NCI-H446 (cell line): ENCODE measurements at places on chromosomes 1 and 21.

- peak; percentile 41 for DNase-seq
These were observed 158.8 kb downstream of the TOMM20 start for GRCh38 chr1:234969581-234970400.

DNA sequence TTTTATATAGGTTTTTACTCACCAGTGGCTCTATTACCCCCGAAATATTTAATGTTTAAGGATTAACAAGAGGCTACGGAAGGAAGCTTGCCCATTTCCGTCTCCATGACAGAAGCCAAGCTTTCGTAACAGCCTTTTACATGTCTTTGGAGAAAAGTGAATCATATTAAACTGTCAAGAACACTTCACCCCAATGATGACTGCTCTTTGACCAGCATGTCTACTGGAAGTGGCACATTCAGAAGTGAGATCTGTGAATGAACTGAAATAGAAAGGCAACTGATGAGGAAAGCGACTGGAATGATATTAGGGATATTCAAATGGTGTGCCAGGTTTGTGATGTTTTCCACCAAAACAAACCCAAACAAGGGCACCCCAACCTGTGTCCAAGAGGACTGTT is 8.5 kb upstream of the PRDM15 start:
- no peak for DNase-seq

GRCh38 chr1:67618285-67619018 is 66.5 kb upstream of the GADD45A start:
- no peak for DNase-seq

- no peak for DNase-seq
These were observed 640.5 kb downstream of the PLPP3 start for GRCh38 chr1:55938861-55939260.

- no peak for DNase-seq
These were observed 69.0 kb upstream of the KAZN start for GRCh38 chr1:14529475-14529874.

GRCh38 chr1:186739515-186739914 is 59.3 kb upstream of the PTGS2 start:
- no peak for DNase-seq

DNA sequence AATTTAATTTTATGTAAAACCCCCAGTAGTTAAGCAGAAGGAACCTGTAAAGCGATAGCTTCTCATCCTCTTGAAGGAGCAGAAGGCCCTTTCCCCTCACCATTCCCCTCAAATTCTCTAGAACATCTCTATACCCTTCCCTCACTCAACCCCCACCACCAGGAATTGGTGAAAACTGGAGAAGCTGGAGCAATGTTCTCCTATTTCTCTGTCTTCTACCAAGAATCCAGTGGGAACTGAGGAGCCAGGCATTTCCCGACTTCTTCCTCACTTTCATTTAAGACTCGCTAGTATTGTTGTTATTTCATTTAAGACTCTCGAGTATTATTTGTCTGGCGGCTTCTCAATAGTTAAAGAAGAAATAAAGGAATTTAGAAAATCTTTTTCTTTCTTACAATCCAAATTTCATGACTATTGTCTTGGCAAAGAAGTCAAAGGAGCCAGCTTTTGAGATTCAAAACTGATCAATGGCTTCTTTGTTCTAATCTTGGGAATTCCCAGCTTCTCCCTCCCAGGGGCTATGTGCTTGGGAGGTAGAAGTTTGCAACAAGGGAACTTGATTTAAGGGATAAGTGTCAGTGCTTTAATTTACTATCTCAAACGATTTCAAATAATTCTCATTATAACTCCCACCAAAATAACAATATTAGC is 253.3 kb upstream of the ADGRL2 start:
- DNase-seq = no peak

DNA sequence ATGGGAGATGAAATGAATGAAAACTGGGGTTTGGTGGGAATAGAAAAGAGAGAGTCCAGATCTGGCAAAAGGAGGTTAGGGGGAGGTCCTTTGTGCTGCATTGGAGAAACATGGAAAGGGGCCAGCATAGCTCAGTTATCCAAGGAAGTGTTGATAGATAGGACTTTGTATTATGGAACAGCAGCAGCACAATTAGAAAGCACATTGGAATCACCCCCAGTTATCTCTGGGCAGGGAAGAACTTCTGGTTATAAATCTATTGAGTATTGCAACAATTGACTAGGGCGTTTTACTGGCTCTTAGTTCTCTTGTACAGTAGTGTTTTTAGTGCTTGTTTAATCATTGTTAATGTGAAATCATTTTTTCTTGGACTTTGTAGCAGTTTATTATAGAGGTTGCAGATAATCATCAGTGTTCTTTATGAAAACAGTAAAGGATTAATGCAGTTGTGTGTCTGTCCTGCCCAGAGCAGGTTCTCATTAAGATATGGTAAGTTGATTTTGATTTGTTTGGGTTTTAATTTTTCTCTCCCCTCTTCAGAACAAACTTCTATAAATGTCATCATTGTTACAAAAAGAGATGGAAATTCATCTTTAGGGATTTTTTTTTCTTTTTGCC is 76.6 kb downstream of the NR5A2 start:
- no peak for DNase-seq

DNA sequence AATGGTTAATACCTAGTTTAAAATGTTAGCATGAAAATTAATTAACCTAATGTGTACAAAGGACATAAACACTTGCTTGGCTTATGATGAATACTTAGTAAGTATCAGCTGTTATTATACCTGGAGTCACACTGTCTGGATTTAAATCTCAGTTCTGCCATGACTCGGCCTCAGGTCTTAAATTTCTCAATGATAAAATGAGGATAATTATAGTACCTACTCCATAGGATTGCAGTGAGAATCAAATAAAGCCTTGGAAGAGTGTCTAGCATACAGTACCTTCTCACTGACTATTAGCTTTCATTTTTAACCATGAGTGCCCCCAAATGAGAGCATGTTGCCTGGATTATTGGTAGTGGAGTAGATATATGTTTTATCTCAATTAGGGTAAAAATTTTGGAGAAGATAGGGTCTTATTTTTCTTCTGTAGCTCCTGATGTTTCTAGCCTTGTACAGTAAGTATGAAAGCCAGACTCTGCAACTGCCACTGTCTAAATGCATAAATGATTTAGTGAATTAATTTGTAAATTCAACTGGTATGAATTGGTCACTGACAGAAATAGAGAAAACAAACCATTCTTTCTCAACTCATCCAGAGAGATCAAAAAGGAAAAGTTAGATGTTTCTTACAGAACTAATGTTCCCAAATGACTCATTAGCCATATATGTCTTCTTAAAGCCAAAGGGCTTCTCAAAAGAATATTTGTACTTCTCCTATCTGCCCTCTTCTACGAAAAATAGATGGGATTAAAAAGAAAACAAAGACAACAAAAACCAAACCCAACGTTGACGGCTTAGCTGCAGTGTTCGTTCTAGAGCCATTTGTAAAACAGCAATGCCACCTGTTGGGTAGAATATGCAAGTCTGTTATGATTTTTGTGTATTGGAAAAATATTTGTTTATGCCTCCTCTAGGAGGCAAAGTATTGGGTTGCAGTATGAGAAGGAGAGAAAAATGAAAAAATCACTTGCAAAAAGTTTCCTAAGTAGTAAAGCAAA is 53.8 kb upstream of the MROH9 start:
- peak; percentile 53 for DNase-seq

- no peak for DNase-seq
These were observed 57.3 kb upstream of the DIRAS3 start for GRCh38 chr1:68107771-68108170.

GRCh38 chr1:17663646-17664045 is 91.5 kb upstream of the ACTL8 start:
- no peak for DNase-seq

GRCh38 chr1:87146538-87146937 is 182.1 kb upstream of the LMO4 start:
- DNase-seq = no peak

DNA sequence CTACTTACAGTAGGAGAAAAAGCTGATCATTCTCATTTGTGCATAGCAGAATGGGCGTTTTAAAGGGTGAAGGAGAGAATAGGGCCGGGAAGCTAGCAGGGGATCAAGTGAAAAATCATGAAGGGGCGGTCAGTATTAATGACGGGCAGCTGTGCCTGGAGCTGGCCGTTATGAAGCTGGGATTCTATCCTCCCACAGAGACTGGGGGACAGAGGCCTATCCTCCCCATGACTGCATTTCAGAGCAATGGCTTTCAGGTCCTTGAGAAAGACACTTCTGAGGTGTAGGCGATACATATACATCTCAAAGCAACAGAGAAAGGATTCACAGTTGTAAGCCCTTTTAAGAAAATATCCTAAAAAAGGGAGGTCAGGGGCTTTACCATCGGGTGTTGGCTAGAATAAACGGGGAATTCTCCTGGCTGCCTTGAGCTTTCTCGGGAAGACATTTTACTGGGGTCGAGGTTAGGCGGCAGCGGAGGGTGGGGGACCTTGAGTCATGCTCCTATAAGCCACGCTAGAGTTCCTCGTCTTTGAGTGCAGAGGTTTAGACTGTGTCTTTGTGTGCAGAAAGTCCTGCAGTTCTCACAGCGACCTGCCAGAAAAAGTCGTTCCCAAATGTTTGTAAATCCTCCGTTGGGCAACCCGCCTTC is 559 bp upstream of the MTARC2 start:
- no peak for DNase-seq

DNA sequence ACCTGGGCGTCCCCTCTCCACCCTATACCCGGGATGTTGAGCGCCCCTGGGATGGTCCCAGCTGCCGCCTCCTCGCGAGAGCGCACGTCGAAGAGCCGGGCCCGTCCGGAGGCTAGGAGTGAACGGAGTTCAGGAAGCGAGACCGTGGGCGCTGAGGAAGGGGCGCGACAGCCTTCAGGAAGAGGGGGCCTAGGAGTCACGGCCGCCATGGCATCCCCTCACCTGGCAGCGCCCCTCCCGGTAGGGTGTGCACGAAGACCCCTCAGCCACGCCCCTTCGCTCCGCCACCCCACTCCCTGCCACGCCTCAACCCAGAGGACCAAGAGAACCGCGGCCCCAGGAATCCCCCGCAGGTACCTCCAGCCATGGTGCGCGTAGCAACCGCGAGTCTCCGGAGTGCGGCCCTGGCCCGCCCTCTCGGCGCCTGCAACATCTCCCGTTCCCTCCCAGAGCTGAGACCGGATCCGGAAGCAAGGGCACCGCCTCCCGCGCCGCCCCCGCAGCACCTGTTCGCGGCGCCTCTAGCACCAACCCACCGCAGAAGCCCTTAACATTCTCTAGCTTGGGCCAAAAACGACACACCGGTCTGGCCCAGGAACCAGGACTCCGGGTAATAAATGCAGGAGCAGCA is at the start of gene TSTD1:
TSS of gene TSTD1 (minus strand) at position 442 of the 631 bp plus-strand sequence. CDS start at position 367, 75 bp downstream.
- DNase-seq = no peak

- DNase-seq = no peak
These were observed 31.4 kb upstream of the TARDBP start for GRCh38 chr1:10980841-10981727.

- DNase-seq = no peak
These were observed 19.8 kb downstream of the COL6A2 start for GRCh38 chr21:46117586-46118315.

- no peak for DNase-seq
These were observed 3.1 kb downstream of the CTXND2 start for GRCh38 chr1:150890033-150890416.

DNA sequence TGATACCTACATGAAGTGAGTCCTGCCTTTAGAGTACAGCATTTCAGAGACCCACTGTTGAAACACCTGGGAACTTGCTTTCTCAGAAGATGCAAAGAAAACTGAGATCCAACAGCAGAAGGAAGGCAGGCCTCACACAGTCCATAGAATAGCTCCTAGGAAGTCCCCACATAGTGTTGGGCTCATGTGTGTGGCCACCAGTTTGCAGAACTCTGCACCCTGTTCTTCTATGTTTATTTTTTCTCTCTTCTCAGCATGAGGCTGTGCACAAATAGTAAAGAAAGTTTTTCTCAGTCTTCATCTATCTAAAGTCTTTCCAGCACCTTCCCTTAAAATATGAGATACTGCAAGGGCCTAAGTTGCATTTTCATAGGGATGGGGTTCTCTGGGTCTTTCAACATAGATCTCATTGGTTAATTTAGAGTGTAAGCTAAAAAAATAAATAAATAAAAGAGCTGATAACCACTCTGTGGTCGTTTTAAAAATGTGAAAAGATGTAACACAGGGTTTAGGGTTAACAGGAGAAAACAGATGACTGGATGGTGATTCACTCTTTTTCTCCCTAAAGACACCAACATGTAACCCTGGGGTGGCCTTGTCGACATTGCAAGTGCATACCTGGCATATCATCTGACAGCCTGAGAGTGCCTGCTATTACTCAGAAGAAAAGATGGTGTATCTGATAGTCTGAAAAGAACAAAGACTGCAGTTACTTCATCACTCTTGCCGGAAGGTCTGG is 94.6 kb downstream of the ZC3H11B start:
- no peak for DNase-seq

DNA sequence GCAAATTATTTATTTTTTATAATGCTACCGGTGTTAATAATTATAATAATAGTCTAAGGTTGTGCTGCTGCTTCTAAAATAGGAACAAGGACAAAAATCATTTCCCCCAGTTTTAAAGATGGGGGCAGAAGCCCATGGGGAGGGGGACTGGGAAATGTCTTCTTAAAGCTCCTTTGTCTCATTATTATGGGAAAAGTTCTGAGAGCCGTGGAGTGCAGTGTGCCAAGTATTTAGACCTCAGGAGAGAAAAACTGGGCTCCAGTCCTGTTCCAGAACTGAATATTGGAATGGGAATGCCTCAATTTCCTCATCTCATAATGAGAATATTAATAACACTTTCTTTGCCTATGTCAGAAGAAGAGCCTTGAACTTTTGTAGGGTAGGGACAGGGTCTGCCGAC is 40.9 kb upstream of the ATF3 start:
- DNase-seq = no peak

DNA sequence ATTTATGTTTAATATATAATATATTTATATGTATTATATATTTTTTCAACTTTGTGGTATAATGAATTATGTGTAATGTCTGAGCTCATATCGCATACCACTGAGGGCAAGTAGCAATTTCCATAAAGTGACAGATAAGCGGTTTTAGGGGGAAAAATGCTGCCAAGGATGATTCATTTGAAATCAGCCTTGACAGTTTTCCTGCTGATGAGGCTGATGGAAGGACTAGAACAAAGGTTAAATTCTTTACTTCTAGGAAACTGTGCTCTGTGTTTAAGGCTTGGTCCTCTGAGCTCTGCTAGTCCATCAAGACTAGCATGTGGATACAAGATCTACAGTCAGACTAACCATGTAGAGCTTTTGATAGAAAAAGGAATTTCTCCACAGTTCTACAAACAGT is 19.3 kb upstream of the DDAH1 start:
- DNase-seq = no peak

DNA sequence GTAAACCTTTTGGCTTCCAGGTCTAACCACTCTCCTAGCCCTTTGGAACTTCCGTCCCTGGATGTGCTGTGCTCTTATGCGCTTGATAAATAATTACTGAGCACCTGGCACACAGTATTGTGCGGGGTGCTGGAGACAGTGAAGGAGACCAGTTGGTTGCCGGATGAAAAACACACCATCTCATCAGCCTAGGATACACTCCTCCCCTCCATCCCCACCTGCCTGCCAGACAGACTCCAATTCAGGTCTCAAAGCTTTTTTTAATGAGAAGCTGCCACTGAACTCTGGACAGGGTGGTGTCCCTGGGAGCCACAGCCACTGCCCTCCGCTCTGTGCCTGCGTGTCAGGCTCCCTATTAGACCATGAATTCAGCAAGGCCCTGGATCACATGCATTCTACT is 9.2 kb downstream of the GNB1 start:
- DNase-seq = no peak
